ENCODE measurements at places on chromosomes 5 and 9.

- H3K36me3 ChIP-seq: no peaks in the 10 kb centered on the region
- H3K4me3 ChIP-seq: peak within 1 kb of the TSS; percentile 89
- peaks cover 7% of the 10 kb centered on the region for H3K27me3 ChIP-seq
- DNase-seq: peak; percentile 31
Measured at GRCh38 chr5:33936381-33937016, at the start of gene RXFP3. Gene RXFP3 (plus strand): TSS chr5:33936386. CDS start chr5:33936741, 355 bp downstream.

DNA sequence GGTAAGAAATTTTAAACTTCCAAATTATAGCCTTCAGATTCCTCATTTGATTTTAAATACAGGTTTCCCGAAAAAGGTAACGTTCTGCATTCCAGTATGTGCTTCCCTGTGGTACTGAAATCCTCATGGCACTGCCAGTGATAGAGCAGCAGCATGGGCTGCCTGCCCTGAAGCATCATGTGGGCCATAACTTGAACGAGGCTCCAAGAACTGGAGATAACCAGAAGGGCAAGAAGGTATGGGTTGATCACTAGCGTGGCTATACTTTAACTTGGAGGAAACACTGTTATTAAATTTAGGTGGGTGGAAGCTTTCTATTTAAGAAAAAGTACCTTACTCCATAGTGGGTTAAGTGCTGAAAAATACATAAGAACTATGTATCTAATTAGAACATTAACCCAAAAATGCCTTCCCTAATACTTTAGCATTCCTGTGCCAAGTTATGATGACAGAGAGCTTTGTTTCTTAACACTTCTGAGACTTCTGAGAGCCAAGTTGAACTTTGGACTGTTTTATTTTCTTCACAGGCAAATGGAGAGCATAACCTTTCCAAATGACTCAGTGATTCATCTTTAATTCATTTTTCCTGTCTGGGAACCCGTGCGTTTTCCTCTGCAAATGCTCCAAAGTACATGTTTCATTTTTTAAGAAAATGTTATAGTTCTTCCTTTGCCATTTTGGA, 191.5 kb upstream of the GNA14 start:
- H3K27me3 ChIP-seq: no peaks in the 10 kb centered on the region
- DNase-seq: no peak
- H3K4me3 ChIP-seq: no peak overlapping the region
- peaks cover 11% of the 10 kb centered on the region for H3K4me1 ChIP-seq

GRCh38 chr9:93682155-93682968, 106.0 kb downstream of the PHF2 start:
- peak; percentile 88 for DNase-seq
- no peak overlapping the region for H3K27ac ChIP-seq
- peaks cover 2% of the 10 kb centered on the region for H3K4me1 ChIP-seq
- H3K27me3 ChIP-seq: peaks cover 2% of the 10 kb centered on the region
- H3K36me3 ChIP-seq: no peaks in the 10 kb centered on the region
- H3K4me3 ChIP-seq: no peak overlapping the region

- no peak overlapping the region for H3K27ac ChIP-seq
- no peak for DNase-seq
- H3K36me3 ChIP-seq: no peaks in the 10 kb centered on the region
- H3K4me3 ChIP-seq: no peak overlapping the region
- H3K4me1 ChIP-seq: peaks cover 6% of the 10 kb centered on the region
Measured at GRCh38 chr5:13955896-13956295, 11.4 kb upstream of the DNAH5 start.

DNA sequence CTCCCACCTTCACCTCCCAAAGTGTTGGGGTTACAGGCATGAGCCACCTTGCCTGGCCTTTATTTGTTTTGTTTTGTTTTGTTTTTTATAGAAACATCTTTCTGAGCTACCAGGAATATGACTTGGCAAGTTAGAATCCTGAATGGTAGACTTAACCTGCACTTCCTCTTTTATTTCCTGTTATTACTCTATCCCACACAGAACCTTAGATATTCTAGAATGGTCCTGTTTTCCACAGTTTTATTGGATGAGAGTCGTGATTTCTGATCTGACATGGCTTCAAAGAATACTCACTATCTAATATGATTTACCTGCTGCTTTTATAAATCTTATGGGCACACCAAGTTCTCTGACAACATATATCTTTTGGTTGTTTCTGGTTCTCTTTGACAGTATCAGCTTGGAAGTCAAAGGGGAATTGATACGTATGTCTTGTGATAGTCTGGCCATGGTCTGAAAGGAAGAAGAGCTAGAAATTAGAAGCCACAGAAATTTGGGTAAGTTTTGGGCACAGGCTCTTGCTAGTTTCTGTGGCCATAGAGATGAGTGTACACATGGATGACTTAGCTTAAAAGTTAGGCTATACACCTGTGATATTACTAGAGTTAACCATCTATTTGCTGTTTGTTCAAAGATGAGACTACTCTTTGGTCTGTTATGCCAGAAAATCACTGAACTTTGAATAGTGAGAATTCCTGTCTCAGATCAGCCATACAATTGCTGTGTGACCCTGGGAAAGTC, 4.7 kb upstream of the PANK3 start:
- DNase-seq: no peak
- H3K4me3 ChIP-seq: no peak overlapping the region
- H3K27ac ChIP-seq: no peak overlapping the region
- peaks cover 17% of the 10 kb centered on the region for H3K4me1 ChIP-seq

DNA sequence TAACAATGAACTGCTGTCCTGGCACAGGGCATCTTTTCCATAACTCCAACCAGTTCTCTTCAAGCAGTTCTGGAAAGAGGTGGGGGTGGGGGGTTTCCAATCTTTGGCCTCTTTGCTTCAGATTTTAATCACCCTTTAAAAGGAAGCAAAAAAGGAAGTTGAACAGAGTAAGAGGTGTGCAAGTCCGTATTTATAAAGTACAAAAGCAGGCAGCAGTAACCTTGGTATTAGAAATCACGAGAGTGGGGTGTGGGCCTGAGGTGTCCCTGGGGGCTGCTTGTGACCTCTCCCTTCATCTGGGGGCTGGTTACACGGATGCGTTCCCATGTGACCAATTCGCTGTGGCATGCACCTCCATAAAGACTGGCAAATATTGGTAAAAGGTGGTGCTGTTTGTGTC, 70.5 kb downstream of the PTCH1 start:
- peaks cover 2% of the 10 kb centered on the region for H3K27me3 ChIP-seq
- H3K27ac ChIP-seq: no peak overlapping the region
- DNase-seq: no peak
- no peak overlapping the region for H3K4me3 ChIP-seq

DNA sequence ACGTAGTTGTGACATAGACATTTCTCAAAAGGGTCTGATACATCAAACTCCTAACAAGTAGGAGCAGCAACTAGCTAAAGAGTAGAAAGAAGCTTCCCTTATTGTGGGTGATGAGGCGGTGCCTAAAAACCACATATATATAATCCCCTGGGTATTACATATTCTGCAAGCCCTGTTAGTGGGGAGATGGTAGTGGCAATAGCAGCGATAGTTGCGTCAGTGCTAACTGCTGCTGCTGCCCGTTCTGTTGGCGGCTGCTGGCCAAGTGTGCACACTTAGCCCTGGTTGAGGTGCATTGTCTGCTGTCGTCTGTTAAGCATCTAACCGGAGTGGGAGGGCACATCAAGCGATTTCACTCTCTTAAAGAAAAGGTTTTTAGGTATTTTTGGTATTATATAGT, 35.8 kb downstream of the VLDLR start:
- H3K27me3 ChIP-seq: peaks cover 2% of the 10 kb centered on the region
- no peak overlapping the region for H3K4me3 ChIP-seq
- peaks cover 2% of the 10 kb centered on the region for H3K4me1 ChIP-seq
- no peak overlapping the region for H3K27ac ChIP-seq

DNA sequence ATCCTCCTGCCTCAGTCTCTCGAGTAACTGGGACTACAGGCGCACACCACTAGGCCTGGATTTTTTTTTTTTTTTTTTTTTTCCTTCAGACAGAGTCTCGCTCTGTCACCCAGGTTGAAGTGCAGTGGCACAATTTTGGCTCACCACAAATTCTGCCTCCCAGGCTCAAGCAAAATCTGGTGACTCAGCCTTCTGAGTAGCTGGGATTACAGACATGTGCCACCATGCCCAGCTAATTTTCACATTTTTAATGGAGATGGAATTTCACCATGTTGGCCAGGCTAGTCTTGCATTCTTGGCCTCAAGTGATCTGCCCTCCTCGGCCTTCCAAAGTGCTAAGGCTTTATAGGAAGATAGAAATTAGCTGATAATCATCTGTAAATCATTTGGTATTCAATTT, 43.9 kb downstream of the NSA2 start:
- no peak for DNase-seq
- no peak overlapping the region for H3K27ac ChIP-seq
- no peak overlapping the region for H3K4me3 ChIP-seq
- peaks cover 4% of the 10 kb centered on the region for H3K36me3 ChIP-seq

DNA sequence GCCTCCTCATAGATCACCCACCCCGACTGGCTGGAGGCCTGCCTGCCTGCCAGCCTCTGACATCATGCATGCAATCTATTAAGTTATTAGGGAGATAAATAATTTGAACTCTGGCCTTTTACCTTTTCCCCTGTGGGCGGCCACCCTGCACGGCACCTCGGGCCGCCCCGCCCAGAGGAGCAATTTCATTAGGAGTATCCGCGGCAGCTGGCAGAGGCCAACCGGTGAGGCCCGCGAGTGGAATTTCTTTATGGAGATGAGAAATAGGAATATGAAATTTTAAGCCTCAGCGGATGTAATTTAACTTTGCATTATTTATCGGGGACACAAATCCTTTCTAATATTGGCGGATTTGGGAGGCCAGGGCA, 22.5 kb downstream of the LHX3 start:
- no peak overlapping the region for H3K27ac ChIP-seq
- no peaks in the 10 kb centered on the region for H3K36me3 ChIP-seq
- no peak overlapping the region for H3K4me3 ChIP-seq
- peaks cover 7% of the 10 kb centered on the region for H3K27me3 ChIP-seq

DNA sequence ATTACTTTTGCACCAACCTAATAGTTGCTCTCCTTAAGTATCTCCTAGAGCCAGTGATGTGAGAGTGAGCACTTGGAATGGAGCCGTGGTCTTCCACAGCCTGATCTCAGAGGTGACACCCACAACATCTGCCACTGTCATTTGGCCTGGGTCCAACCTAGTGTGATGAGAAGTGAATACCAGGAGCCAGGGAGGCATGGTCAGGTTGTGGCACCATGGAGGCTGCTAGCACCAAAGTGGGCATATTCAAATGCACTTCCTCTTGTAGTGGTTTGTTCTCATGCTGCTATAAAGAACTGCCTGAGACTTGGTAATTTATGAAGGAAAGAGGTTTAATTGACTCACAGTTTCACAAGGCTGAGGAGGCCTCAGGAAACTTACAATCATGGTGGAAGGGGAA, 22.6 kb upstream of the CEP72 start:
- H3K4me1 ChIP-seq: peaks cover 6% of the 10 kb centered on the region
- H3K4me3 ChIP-seq: no peak overlapping the region
- no peak for DNase-seq
- H3K27ac ChIP-seq: no peak overlapping the region
- H3K27me3 ChIP-seq: peaks cover 4% of the 10 kb centered on the region

DNA sequence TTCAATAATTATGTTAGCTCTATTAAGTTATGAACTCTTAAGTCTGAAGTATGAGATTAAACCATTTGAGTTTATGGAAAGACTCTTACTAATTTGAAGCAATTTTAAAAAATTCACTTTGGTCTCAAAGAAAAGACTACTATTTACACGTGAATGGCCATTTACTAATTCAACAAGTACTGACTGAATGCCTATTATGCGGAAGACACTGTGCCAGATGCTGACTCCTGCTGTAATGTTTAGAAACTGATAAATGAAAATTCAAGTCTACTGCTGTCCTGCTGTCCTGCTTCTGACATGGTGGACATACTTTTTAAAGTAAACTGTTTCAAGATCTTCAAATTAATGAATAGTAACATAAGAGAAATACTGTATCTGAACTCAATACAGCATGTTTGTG, 116.2 kb downstream of the MPDZ start:
- no peaks in the 10 kb centered on the region for H3K36me3 ChIP-seq
- H3K27me3 ChIP-seq: no peaks in the 10 kb centered on the region
- peaks cover 19% of the 10 kb centered on the region for H3K4me1 ChIP-seq
- no peak for DNase-seq

DNA sequence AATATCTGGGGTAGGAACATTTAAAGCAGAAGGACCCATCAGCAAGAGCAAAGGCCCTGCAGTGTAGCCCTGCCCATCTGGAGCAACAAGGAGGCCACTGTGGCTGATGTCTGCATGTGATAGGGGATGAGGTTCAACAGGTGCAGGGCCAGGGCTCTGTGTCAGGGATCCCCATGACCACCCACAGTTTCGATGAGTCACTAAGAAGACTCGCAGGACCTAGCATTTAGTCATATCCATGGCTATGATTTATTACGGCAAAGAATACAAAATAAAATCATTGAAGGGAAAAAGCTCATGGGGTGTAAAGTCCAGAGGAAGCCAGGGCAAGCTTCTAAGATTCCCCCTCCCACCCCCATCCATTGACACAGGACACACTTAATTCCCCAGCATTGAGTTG, 188.6 kb downstream of the ADGRV1 start:
- H3K27ac ChIP-seq: no peak overlapping the region
- no peaks in the 10 kb centered on the region for H3K27me3 ChIP-seq
- no peak for DNase-seq
- peaks cover 6% of the 10 kb centered on the region for H3K4me1 ChIP-seq
- H3K36me3 ChIP-seq: no peaks in the 10 kb centered on the region

- no peak overlapping the region for H3K27ac ChIP-seq
- no peak for DNase-seq
Measured at GRCh38 chr5:54981928-54982327, 3.5 kb downstream of the ESM1 start.

DNA sequence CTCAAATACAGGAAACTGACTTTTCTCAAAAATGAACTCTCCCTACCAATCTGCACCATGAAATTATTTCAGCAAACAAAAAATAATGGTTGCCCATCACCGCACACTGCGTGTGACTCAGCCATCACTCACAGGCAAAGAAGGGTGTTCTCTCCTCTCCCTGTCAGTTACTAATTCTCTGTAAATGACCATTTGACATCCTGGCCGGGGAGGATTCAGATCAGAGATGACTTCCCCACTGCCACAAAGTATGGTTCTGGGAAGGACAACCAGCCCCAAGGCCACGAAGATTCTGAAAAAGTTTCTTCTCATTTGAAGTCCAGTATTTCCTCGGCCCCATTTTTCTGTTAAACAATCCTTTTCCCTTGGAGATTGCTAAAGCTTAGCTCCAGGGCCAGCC, 199.4 kb downstream of the AUH start:
- H3K4me3 ChIP-seq: no peak overlapping the region
- H3K27ac ChIP-seq: no peak overlapping the region
- no peaks in the 10 kb centered on the region for H3K4me1 ChIP-seq
- DNase-seq: no peak
- H3K36me3 ChIP-seq: no peaks in the 10 kb centered on the region
- H3K27me3 ChIP-seq: no peaks in the 10 kb centered on the region

DNA sequence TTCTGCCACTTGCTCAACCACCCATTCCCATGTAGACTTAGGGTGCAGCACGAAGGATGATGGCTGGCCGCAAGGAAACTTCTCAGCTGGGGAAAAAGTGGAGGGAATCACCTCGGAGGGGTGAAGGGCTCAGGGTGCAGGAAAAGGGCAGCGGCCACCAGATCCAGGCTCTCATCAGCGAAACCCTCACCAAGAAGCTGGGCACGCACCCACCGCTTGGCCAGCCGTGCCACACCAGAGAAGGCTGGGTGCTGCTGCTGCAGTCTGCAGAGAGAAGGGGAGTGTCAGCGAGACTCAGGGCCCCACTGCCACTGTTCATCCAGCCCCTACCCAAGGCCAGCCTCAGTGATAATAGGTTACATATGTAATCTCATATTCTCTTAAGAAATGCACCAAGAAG, 8.6 kb downstream of the NOL6 start:
- H3K27ac ChIP-seq: no peak overlapping the region
- no peaks in the 10 kb centered on the region for H3K36me3 ChIP-seq
- peaks cover 4% of the 10 kb centered on the region for H3K27me3 ChIP-seq
- H3K4me1 ChIP-seq: no peaks in the 10 kb centered on the region
- H3K4me3 ChIP-seq: no peak overlapping the region
- DNase-seq: no peak

Measured in glutamatergic neuron (in vitro differentiated cells).